ENCODE measurements at places on chromosomes 11 and 22. TPM values are rescaled to one million over a fixed set of nuclear protein-coding genes. Genes with fewer than 3 reads are reported as not detected.
A peak's percentile ranks its signal among the peaks of the same experiment; 100 is the strongest.

ARHGAP8 gene
- total RNA-seq = not detected

DNA sequence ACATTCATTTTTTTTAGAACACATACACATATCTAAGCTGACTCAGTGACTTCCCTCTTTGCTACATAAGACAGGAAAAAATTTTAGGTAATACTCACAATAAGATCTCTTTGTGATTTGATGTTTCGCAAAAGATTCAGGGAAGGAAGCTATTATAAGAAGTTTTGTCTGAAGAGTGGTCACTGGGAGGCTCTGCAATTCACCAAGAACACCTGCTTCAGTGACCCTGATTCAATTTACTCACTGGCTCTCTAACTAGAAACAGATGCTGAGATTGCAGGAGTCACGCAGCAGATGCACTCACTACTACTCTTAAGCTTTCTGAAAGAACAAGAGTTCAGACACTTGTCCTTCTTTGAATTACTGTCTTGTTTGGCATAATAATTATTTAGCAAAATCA lies 193.6 kb upstream of the DDI1 start:
- H3K27me3 ChIP-seq = no peaks in the 10 kb centered on the region
- no peak for DNase-seq
- no peak overlapping the region for H3K27ac ChIP-seq
- H3K4me1 ChIP-seq = no peaks in the 10 kb centered on the region
- no peak overlapping the region for H3K4me3 ChIP-seq

- no peaks in the 10 kb centered on the region for H3K4me1 ChIP-seq
- H3K27ac ChIP-seq = no peak overlapping the region
- H3K27me3 ChIP-seq = peaks cover 3% of the 10 kb centered on the region
- no peak overlapping the region for H3K4me3 ChIP-seq
Measured at GRCh38 chr11:132994966-132995365, 537.3 kb downstream of the OPCML start.

KCNE3 gene
- not detected for total RNA-seq

DNA sequence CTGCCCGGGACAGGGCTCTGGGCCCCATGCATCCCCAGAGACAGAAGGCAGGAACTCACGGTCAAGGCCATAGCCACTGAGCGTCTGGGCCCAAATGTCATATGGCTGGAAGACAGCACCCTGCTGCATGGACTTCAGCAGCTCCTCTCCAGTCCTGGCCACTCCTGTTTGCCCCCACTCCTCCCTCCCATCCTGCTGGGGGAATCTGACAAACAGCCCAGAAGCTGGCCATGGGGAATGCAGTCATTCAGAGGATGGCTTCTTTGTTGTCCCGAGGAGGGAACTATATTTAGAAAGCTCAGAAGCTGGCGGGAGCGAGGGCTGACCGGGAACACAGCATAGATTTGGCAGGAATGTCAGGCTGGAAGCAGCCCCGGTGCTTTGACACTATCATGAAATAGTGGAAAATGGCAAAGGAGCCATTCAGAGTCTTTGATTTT lies 35.0 kb downstream of the DKK3 start:
- no peak overlapping the region for H3K27ac ChIP-seq
- no peaks in the 10 kb centered on the region for H3K27me3 ChIP-seq
- H3K4me3 ChIP-seq = no peak overlapping the region
- DNase-seq = no peak
- no peaks in the 10 kb centered on the region for H3K4me1 ChIP-seq

DNA sequence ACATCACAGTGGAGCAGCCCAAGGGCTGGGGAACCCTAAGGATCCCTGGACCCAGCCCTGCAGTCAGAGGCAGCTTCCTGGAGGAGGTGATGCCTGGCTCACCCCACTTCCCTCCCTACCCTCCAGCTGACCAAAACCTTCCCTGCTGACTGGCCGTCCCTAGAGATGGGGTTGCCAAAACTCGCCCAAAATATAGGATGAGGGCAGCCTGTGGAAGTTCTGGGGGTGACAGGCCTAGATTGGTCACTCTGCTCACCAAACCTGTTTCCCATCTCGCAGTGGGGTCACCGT lies 35.0 kb upstream of the PPARA start:
- no peaks in the 10 kb centered on the region for H3K27me3 ChIP-seq
- no peak overlapping the region for H3K27ac ChIP-seq
- DNase-seq = no peak
- no peaks in the 10 kb centered on the region for H3K36me3 ChIP-seq

DNA sequence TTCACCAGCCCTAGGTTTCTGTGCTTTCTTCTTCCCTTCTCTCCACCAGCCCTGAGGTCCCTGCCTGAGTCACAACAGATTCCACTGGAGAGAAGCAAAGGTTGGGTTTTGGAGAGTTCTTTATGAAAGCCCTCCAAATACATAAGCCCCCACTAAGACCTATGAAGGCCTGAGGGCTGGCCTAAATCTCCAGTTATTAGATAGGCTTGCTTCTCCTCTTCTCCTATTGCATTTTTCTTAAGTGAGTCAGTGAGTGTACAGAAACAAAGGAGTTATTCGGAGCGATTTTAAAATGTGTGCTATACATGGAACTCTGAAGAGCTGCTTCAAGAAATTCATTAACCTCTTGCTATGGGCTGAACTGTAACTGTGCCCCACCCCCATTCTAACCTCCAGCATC lies 1057.3 kb downstream of the OPCML start:
- no peaks in the 10 kb centered on the region for H3K36me3 ChIP-seq
- H3K27me3 ChIP-seq = no peaks in the 10 kb centered on the region
- no peak for DNase-seq
- no peaks in the 10 kb centered on the region for H3K4me1 ChIP-seq

- DNase-seq = no peak
- no peak overlapping the region for H3K27ac ChIP-seq
- no peaks in the 10 kb centered on the region for H3K36me3 ChIP-seq
- no peak overlapping the region for H3K4me3 ChIP-seq
- no peaks in the 10 kb centered on the region for H3K27me3 ChIP-seq
Measured at GRCh38 chr11:122754553-122755322, 83.6 kb upstream of the CRTAM start.

DNA sequence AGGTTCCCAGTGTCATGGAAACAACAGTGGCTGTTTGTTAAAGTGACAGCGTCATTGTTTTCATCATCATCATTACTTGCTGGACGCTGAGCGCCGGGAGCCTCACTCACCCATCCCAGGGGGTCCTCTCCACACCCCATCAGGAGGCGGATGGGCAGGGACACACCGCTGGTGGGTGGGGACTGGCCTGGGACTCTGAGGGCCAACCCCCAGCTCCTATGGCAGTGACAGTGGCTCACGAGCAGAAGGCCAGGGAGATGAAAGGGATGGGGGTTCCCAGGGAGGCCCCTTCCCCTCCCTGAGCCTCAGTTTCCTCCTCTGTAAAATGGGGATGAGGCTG lies 76.6 kb upstream of the PRR5 start:
- no peak for DNase-seq
- H3K4me1 ChIP-seq = peaks cover 5% of the 10 kb centered on the region
- H3K27me3 ChIP-seq = no peaks in the 10 kb centered on the region
- no peak overlapping the region for H3K4me3 ChIP-seq
- no peaks in the 10 kb centered on the region for H3K36me3 ChIP-seq
- no peak overlapping the region for H3K27ac ChIP-seq

DNA sequence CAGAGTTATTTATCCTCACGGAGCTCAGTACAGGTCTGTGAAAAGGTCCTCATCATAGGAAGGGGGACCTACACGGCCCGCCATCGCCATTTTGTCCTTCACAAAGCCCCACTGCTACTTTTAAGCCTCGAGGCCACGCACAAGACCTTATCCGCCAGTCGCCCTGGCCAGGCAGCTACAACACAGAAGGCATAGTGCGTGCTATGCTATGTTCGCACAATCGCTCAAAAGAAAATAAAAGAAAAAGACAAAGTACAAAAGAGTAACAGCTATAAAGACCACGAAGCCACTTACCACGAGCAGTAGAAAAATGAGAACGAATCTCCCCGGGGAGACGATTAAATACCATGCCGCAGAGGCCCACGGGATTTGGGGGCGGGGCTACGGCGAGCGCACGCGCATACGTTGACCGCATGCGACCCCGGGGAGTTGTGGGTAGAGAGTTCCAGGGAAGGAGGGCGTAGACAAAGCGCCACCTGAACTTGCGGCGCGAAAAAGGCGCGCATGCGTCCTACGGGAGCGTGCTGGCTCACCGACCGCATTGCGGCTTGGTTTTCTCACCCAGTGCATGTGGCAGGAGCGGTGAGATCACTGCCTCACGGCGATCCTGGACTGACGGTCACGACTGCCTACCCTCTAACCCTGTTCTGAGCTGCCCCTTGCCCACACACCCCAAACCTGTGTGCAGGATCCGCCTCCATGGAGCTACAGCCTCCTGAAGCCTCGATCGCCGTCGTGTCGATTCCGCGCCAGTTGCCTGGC lies 16.4 kb upstream of the WDR74 start:
- peak; percentile 99 for DNase-seq
- H3K4me1 ChIP-seq = peaks cover 33% of the 10 kb centered on the region
- H3K27ac ChIP-seq = peak overlapping the region; percentile 85
- peaks cover 39% of the 10 kb centered on the region for H3K36me3 ChIP-seq
- H3K4me3 ChIP-seq = peak overlapping the region; percentile 97
- H3K27me3 ChIP-seq = no peaks in the 10 kb centered on the region

DNA sequence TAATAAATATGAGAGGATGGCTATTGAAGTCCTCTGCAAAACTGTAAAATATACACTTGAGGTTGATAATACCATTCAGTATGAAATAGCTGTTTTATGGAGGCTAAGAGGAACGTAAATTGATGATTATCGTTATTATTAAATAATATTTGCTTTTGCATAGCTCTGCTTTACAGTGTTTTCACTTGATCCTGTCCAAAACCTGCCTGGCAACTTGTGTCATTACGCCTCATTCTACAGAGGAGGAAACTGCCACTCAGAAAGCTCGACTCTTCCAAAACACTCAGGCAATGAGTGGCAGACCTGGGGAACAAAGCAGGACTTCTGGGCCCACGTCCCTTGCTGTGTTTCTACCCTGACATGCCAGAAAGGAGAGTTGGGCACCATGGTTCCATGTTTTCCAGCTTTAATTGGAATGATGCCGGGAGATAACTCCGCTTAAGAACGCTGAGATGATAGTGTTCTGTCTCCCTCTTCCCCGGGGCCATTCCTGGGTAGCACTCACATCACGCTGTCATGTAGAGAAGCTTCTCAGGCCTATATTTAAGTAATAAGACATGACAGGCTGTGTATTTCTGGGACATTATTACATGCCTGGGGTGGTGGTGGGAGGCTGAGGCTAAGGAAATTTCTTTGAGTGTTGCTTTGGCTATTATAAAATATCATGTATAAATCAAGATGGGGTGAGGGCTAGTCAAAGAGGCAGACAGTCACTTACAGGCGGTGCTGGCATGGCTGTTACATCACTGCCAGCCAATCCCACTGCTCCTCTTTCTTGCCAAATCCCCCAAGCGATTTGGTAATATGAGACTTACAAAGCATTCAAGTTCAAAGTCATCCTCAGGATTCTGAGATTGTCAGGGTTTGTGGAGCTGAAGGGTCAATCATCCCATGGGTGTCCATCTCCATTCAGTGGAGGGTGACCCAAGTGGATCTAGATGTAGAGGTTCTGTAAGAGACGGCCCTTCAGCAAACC lies 501.7 kb downstream of the INSC start:
- no peak overlapping the region for H3K4me3 ChIP-seq
- no peak overlapping the region for H3K27ac ChIP-seq
- no peaks in the 10 kb centered on the region for H3K27me3 ChIP-seq
- H3K36me3 ChIP-seq = no peaks in the 10 kb centered on the region
- H3K4me1 ChIP-seq = no peaks in the 10 kb centered on the region

GDPD5 gene
- total RNA-seq = 21.1 TPM

Measured in naive thymus-derived CD4-positive, alpha-beta T cell (primary cell).